ENCODE measurements at places on chromosomes 3 and 15.
A peak's percentile ranks its signal among the peaks of the same experiment; 100 is the strongest.

DNA sequence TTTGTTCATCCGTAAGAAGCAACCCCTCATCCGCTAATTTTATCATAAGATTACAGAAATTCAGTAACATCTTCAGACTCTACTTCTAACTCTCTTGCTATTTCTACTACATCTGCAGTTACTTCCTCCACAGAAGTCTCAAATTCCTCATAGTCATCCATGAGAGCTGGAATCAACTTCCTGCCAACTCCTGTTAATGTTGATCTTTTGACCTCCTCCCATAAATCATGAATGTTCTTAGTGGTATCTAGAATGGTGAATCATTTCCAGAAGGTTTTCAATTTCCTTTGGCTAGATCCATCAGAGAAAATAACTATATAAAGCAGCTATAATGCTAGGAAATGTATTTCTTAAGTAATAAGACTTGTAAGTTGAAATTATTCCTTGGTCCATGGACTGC lies 115.1 kb downstream of the TAFA4 start:
- DNase-seq, result no peak

DNA sequence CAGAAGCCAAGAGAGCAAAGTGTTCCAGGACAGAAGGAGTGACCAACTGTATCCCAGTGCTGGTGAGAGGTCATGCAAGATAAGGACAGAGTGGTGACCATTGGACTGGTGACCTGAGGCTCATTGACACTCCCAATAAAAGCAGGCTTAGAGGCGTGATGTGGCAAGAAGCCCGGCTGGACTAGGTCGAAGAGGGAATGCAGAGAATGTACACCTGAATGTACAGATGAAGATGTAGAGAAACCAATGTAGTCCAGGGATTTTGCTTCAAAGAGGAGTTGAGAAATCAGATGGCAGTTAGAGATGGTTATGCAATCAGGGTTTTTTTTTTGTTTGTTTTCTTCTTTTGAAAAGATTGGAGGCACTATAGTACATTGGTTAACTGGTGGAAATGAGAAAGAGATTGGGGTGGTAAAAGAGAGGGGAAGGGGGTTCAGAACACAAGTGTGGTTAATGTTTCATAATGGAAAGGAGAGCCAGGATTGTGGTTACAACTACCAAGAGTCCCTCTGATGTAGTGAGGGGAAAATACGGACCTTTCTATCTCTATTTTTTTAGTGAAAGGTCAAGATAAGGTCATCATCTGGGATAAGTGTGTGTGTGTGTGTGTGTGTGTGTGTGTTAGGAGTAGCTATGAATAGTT lies 23.3 kb downstream of the ST3GAL6 start:
- DNase-seq, result no peak

DNA sequence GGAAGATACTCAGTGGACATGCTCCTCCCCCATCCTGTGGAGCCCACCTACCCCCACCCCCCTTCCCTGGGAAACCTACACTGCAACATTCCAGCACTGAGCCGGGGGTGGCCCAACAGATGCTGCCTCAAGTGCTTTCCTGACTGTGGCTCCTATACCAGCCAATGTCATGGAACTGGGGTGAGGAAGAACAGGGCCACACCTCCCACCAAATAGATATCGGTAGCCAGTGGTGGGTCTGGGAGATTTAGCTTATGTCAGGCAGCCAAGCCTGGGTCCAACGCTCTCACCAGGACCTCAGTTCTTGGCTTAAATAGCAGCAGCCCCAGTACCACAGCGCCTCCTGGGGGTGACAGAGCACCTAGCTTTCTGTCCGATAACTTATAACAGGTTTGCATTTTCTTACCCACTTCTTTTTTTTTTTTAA lies 30.3 kb downstream of the CDC25A start:
- peak; percentile 61 for DNase-seq

- no peak for DNase-seq
These were observed 171.7 kb downstream of the RORA start for GRCh38 chr15:61057376-61057775.

DNA sequence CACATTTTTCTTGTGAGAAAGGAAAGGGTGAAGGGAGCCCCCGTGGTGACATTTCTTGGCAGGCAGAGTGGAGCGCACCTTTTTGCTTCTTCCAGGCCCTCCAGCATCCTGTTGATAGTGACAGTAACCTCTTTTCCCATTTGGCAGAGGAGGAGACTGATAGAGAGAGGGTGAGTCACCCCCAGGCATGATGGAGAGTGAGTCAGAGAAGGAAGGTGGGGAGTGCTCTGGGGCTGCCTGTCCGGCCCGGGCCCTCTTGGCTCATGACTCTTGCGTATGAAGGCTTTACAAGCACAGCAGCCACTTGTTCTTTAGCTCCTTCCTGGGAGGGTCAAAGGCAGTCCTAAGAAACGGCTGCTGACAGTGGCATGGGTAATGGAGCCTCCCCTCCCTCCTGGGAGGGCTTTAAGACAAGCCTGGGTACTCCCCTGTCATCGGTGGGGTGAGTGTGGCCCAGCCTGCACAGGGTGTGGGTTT lies 16.0 kb downstream of the ANKRD63 start:
- DNase-seq, result no peak

DNA sequence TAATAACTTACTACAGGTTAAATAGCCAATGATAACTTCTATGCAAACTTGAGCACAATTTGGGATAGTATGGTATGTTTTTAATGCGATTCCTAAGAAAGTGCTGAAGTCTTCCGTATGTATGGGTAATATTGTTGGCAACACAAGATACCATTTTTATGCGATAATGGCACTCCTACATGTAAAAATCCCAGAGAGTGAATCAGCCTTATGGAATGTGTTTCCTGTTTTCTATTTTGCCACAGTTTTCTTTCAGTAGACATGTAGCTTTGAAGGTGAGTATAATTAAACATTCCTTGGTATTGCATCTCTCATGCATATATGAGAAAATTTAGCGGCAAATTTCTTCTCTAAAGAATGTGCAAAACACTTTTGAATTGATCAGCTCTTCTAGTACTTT lies 396.8 kb upstream of the AZI2 start:
- DNase-seq, result no peak

GRCh38 chr3:126837773-126838172 lies 133.7 kb downstream of the CHCHD6 start:
- DNase-seq, result no peak

- no peak for DNase-seq
These were observed 137.3 kb upstream of the TSPAN3 start for GRCh38 chr15:77208241-77208640.

GRCh38 chr3:188553569-188553968 lies 399.6 kb downstream of the LPP start:
- DNase-seq, result no peak

DNA sequence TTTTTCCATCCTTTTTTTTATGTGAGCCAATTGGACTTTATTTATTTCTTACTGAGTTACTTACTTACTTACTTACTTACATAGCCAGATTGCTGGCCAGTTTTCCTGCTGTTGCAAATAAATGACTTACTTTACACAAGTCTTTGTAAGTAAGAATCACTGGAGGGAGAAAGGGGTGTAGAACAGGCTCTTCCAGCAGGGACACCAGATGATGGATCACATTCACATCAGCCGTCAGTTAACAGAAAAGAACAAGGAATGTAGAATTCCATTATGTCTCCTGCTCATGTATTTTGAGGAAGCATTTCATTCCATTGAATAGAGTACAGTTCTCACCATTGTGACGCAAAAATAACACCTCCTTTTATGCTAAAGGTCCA lies 188.6 kb downstream of the FNDC3B start:
- no peak for DNase-seq

DNA sequence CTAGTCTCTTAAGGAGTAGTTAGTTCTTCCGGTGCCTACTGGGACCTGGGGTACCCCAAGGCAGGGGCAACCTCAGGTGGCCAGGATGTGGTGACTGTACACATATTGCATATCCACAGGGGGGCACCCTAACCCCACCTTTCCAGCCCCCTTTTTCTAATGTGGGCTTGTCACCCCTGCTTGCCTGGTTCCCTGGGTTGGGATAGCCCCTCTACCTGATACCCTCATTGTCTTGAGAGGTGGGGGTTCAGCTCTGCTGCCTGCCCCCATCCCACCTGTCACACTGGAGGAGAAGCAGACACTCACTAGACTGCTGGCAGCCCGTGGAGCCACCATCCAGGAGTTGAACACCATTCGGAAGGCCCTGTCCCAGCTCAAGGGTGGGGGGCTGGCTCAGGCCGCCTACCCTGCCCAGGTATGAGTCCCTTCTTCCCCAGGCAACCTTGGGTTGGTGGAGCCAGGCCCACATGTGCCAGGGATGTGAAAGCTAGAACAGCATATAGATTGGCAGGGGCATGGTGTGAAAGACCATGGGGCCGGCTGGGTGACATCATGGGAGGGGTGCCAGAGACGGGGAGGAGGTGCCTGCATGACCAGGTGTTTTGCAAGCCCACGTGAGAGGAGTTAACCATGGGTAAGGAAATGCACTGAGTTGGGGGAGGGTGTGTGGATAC lies 4.0 kb downstream of the GLYCTK start:
- no peak for DNase-seq

DNA sequence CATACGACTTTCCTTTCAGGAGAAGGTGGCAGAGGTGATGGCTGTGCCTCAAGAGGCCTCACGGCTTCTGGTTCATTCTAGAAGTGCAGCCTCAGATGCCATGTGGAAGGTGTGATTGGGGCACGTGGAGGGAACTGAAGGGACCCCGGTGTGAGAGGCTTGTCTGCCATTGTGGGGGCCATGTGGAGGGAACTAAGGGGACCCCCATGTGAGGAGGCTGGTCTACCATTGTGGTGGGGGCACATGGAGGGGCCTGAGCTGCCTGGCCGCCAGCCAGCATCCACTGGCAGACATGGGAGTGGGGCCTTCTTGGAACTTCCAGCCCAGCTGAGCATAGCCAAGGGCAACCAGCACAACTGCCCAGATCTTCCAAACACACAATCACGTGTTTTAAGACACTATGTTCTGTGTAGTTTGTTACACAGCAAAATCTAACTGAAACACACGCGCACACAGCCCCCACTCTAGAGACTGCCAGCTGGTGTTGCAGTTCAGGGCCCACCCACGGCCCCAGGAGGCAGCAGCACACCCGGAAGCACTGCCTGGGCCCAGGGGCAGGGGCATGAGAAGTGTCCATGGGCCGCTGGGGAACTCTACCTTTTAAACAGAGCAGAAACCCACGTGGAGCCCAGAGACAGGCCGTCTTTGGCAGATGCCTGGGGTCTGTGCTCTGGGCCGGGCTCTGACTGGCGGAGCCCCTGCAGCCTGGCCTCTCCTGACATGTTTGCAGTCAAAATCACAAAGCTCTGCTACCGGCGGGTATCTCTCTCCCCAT lies 66.8 kb downstream of the IQSEC1 start:
- no peak for DNase-seq

DNA sequence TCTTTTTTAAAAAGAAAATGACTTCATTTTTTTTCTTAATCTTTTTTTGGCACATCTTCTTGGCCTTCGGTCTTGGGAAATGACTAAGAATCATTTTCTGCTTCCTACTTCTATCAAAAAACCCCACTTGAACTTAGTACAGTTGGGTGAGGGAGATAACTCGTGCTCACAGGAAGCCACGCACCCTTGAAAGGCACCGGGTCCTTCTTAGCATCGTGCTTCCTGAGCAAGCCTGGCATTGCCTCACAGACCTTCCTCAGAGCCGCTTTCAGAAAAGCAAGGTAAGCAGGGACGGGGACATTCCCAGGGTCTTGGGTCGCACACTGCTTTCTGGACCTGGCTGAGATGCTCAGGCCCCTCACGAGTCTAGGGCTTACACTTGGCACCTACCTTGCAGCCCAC lies at the start of gene CCR4:
TSS of gene CCR4 (plus strand) at position 235 of the 402 bp plus-strand sequence. CDS start 1,779 bp downstream, outside the sequence.
- DNase-seq, result no peak

DNA sequence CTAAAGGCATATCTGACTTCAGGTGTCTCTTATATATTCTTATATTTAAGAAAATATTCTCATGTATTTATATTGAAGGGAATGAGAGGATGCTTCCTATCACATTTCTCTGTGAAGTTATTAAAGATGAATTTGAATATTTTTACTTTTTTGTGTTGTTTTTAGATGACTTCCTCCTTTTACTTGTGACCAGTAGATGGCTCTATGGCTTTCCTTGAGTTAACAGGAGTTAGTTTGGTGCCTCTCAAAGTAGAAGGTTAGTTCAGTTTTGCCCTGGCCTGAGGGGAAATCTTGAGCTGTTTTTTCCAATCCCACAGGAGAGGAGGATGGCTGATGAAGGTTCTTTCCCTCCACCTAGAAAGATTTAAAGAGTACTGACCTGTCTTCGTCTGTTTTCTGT lies 80.7 kb downstream of the SQOR start:
- DNase-seq, result no peak
